ENCODE measurements at places on chromosomes 1 and 21.

- no peak for DNase-seq
Measured at GRCh38 chr1:220950576-220950975, 71.3 kb downstream of the HLX start.

GRCh38 chr1:151131701-151132334 lies 14.6 kb downstream of the SEMA6C start:
- DNase-seq, result no peak

GRCh38 chr1:3441410-3441847 lies 13.0 kb upstream of the ARHGEF16 start:
- DNase-seq, result no peak

GRCh38 chr21:46250146-46250725 lies 21.7 kb upstream of the LSS start:
- DNase-seq, result no peak

Measured in skeletal muscle cell (primary cell).